ENCODE measurements at places on chromosomes 16 and 17.

GRCh38 chr17:36632916-36633771 is 31.8 kb downstream of the MRM1 start:
- H3K27ac ChIP-seq, result no peak overlapping the region
- no peaks in the 10 kb centered on the region for H3K4me1 ChIP-seq
- peaks cover 11% of the 10 kb centered on the region for H3K27me3 ChIP-seq
- H3K36me3 ChIP-seq, result no peaks in the 10 kb centered on the region
- no peak for DNase-seq

DNA sequence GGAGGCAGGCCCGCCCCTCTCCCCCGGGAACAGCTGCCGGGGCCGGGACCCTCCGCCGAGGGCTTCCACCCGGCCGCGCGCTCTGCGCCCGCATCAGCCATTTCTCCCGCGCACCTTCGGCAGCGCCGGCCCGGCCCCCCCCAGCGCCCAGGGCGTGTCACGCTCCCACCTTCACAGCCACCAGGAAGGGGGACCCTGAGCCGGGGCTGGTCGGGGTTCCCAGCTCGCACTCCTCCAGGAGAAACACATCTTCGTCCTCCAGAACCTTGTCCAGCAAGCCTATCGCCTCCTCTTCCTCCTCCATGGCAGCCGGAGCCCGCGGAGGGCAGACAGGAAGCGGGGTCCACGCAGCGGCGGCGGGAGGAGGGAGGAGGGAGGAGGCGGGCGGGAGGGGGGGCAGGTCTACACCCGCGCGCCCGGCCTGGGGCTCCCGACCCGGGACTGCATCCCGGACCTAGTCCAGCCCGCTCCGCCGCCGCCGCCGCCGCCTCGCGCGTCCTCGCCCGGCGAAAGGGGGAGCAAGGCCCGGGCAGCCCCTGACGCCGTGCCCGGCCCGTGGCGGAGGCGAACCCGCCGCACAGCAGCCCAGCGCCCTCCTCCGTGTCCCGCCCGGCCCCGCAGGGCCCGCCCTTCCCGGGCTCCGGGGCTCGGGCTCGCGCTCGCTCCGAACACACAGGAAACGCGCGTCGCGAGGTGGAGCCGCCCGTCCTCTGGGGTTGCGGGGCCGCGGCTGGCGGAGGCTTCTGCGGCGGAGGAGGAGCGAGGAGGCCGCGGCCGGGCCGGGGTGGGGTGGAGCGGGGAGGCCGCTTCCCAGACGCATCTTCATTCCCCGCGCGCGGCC is 70.8 kb downstream of the ABR start:
- peak overlapping the region; percentile 89 for H3K27ac ChIP-seq
- H3K4me1 ChIP-seq, result peaks cover 55% of the 10 kb centered on the region
- H3K4me3 ChIP-seq, result peak overlapping the region; percentile 83
- peak; percentile 80 for DNase-seq
- H3K36me3 ChIP-seq, result peaks cover 16% of the 10 kb centered on the region
- H3K27me3 ChIP-seq, result no peaks in the 10 kb centered on the region

DNA sequence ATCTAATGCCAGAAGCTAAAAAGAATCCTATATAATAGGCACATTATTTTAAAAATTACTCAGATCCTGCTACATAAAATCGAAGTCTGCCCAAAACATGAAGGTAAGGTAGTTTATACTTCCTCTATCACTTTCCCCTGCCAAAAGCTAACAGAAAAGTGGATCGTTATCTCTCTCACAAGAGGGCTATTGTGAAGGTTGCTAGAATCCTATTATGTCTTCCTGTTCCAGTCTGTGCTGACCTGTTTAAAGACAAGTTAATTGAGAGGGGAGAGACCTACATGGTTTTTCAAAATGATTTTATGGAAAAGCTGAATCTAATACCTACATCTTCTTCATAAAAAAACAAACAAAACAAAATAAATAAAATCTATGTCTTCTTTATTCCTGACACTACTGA is 1410.9 kb upstream of the CDH8 start:
- no peaks in the 10 kb centered on the region for H3K4me1 ChIP-seq
- H3K27me3 ChIP-seq, result no peaks in the 10 kb centered on the region
- no peaks in the 10 kb centered on the region for H3K36me3 ChIP-seq
- H3K27ac ChIP-seq, result no peak overlapping the region
- no peak for DNase-seq

DNA sequence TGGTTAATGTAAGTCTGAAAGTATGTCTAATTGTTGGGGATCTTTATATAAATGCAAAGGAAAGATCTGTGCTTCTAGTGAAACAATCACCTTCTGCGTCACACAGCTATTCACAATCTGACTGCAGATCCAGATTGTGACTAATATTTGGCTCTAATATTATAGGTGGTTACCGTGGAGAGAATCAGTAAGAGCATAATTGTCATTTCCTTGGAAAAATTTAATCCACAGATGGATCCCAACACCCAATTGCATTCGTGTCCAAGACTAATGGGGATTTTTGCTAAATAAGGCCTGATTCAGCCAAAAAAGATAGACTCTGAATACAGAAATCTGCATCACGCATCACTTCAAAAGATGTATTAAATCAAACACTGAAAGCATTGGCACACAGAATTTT is 2.7 kb upstream of the KCNJ2 start:
- DNase-seq, result no peak
- no peak overlapping the region for H3K27ac ChIP-seq
- H3K36me3 ChIP-seq, result no peaks in the 10 kb centered on the region
- H3K27me3 ChIP-seq, result peaks cover 54% of the 10 kb centered on the region

DNA sequence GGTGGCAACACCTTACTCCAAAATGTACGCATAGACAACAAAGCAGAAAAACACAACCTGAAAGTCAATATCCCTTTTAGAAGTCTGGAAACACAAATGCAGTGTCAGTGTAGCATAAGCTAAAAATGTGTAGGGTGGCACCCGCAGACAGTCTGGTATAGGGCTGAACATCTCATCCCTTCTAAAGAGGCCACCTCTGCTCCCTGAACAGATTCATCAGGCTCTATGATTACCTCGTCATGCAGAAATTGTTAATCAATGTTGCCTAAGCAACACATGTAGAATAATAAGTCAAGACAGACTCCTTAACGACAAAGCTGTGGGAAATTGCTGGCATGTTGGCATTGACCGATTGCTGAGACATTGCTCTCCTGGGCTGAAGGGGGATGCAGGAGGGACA is 33.3 kb upstream of the ERCC4 start:
- H3K27ac ChIP-seq, result no peak overlapping the region
- no peak for DNase-seq
- no peak overlapping the region for H3K4me3 ChIP-seq
- H3K36me3 ChIP-seq, result no peaks in the 10 kb centered on the region
- no peaks in the 10 kb centered on the region for H3K4me1 ChIP-seq

DNA sequence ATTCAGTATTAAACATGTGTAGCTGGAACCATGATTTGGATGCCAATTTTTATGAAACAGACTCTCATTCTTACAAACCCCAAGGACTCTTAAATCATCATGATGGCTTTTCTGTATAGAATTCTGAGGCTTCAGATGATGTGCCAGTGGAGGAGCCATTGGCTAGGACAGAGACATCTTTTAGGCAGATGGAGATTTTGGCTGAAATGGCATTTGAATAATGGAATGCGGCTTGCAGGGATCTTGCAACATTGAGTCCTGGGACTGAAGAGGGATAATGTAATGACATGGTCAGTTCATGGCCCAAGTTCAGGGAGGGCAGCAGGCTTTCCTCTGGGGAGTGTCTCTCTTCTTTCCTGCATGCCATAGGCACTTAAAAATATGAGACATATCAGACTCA is 172.4 kb downstream of the ABCA8 start:
- H3K36me3 ChIP-seq, result no peaks in the 10 kb centered on the region
- H3K4me3 ChIP-seq, result no peak overlapping the region
- DNase-seq, result no peak
- H3K27me3 ChIP-seq, result peaks cover 25% of the 10 kb centered on the region
- H3K4me1 ChIP-seq, result no peaks in the 10 kb centered on the region

DNA sequence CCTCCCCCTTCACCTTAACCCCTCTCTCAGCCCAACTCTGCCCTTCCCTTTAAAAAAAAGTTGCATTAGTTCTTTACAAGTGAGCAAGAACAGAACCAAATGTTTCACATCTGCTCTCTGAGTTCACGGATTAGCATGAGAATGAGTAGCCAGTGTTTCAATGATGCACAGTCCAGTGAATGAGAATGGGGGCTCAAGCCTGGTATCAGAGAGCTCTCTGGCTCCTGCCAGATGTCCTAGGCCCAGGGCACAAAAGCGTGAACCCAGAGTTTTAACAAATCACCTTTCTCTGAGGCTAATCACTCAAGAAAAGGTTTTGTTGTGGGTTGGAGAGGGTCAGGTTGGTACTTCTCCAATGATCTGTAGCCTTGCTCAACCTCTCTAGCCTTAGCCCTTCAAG is 41.5 kb upstream of the HS3ST3A1 start:
- H3K4me1 ChIP-seq, result peaks cover 4% of the 10 kb centered on the region
- H3K36me3 ChIP-seq, result no peaks in the 10 kb centered on the region
- no peaks in the 10 kb centered on the region for H3K27me3 ChIP-seq
- H3K27ac ChIP-seq, result no peak overlapping the region

- H3K27ac ChIP-seq, result no peak overlapping the region
- H3K4me1 ChIP-seq, result no peaks in the 10 kb centered on the region
- H3K36me3 ChIP-seq, result no peaks in the 10 kb centered on the region
- no peak for DNase-seq
- H3K4me3 ChIP-seq, result no peak overlapping the region
- H3K27me3 ChIP-seq, result no peaks in the 10 kb centered on the region
Observed at GRCh38 chr16:13545271-13545670, 374.7 kb upstream of the ERCC4 start.

DNA sequence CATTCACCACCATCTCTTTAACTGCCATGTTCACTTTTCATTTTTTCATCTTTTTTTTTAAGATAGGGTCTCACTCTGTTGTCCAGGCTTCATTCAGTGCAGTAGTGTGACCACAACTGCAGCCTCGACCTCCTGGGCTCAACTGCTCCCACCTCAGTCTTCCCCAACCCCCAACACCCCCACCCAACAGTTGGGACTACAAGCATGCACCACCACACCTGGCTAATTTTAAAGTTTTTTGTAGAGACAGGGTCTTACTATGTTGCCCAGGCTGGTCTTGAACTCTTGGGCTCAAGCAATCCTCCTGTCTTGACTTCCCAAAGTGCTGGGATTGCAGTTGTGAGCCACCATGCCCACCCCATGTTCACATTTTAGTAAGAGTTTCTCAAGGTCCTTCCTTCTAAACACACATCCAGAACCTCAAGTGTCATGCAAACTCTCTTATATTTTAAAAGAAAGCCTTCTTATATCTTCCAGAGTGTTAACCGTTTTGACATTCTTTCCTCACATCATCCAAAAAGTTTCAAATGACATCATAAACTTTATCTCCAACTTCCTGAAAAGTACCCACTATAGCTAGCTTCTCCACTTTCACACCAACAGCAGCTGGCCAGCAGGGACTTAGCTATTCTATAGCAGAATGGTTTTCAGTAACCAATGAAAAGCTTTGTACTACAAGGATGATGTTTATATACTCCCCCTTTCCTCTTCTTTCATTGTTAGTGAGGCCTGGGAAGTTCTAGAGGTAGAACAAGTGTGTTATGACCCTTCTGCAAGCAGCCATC is 49.3 kb downstream of the TRAF4 start:
- no peaks in the 10 kb centered on the region for H3K27me3 ChIP-seq
- H3K36me3 ChIP-seq, result peaks cover 4% of the 10 kb centered on the region
- no peak overlapping the region for H3K4me3 ChIP-seq
- peaks cover 18% of the 10 kb centered on the region for H3K4me1 ChIP-seq

DNA sequence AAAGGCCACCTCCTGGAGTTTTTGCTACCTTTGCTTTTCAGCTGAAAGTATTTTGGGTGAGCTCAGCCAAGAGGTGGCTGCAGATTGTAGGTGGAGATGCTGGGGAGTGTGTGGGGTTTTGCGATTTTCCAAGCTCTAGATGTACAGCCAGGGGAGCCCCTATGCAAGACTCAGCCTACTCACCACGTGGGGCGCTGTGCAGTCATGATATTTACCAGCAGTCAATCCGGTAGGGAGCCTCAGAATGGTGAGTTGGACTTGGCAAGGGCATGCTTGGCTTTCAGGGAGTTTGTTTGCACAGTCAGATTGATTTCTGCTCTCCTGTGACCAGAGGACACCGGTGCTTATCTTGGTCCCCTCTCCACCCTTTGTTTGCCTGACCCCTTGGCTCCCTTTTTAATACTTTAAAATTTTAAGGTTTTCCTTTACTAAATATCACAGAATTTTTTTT is 175.3 kb downstream of the UTP18 start:
- no peaks in the 10 kb centered on the region for H3K27me3 ChIP-seq
- peak; percentile 25 for DNase-seq
- no peaks in the 10 kb centered on the region for H3K36me3 ChIP-seq
- peak overlapping the region; percentile 24 for H3K4me3 ChIP-seq

GRCh38 chr17:42766124-42766523 is 5.1 kb downstream of the RAMP2 start:
- H3K27me3 ChIP-seq, result peaks cover 39% of the 10 kb centered on the region
- peaks cover 2% of the 10 kb centered on the region for H3K4me1 ChIP-seq
- no peak overlapping the region for H3K27ac ChIP-seq
- no peak overlapping the region for H3K4me3 ChIP-seq
- no peaks in the 10 kb centered on the region for H3K36me3 ChIP-seq

DNA sequence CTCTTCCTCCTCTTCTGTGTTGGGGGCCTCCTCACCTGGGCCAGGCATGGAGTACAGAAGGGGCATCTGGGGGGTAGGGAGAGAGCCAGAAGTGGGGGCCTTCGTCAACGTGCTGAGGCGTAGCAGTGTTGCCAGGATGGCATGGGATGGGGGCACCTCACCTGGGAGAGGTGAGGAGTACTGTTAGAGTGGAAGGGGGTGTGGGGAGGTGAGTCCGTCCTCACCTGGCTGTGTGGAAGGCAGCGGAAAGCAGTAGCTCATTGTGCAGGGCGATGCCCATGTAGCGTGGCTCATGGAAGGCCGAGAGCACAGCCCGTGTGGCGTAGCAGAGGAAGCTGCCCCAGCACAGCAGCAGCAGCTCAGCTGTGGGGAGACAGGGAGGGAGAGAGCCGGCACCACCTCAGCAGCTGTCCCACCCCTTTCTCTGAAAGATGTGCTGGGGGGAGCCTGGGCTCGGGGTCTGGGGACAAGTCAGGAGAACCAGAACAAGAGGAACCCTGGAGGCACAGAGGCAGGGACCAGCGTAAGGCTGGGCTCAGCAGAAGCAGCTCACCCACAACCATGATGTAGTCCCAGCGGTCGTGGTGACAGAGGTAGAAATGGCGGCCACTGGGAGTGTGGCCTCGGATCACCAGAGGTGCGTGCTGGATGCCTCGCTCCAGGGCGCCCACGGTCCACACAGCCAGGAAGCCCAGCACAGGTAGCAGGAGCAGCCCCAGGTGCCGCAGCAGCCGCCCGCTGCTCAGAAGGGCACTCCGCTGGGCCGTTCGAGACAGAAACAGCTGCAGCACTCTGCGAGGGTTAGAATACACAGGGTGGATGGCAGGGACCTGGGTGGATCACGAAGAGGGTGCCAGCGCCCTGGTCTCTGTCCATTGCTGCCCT is 9.0 kb downstream of the GPR179 start:
- no peak overlapping the region for H3K4me3 ChIP-seq
- H3K36me3 ChIP-seq, result no peaks in the 10 kb centered on the region
- H3K27me3 ChIP-seq, result peaks cover 2% of the 10 kb centered on the region
- no peaks in the 10 kb centered on the region for H3K4me1 ChIP-seq
- no peak for DNase-seq

- H3K4me1 ChIP-seq, result no peaks in the 10 kb centered on the region
- H3K4me3 ChIP-seq, result no peak overlapping the region
- H3K27ac ChIP-seq, result no peak overlapping the region
- H3K27me3 ChIP-seq, result peaks cover 1% of the 10 kb centered on the region
- H3K36me3 ChIP-seq, result no peaks in the 10 kb centered on the region
Observed at GRCh38 chr17:61361084-61361483, 38.6 kb upstream of the TBX2 start.

GRCh38 chr17:66605541-66605940 is 229.4 kb upstream of the CACNG5 start:
- H3K4me3 ChIP-seq, result no peak overlapping the region
- no peak overlapping the region for H3K27ac ChIP-seq
- H3K27me3 ChIP-seq, result no peaks in the 10 kb centered on the region
- H3K36me3 ChIP-seq, result peaks cover 38% of the 10 kb centered on the region
- peaks cover 6% of the 10 kb centered on the region for H3K4me1 ChIP-seq
- DNase-seq, result no peak

Measured in activated CD4-positive, alpha-beta T cell treated with anti-CD3 and anti-CD28 coated beads, Interleukin-2, amount 10 ng/mL, durations not matched to agents 7 days and 5 days (primary cell).